ENCODE measurements at places on chromosomes 6 and 20.

GRCh38 chr6:134464690-134465411, 146.9 kb upstream of the SGK1 start:
- no peak for DNase-seq

DNA sequence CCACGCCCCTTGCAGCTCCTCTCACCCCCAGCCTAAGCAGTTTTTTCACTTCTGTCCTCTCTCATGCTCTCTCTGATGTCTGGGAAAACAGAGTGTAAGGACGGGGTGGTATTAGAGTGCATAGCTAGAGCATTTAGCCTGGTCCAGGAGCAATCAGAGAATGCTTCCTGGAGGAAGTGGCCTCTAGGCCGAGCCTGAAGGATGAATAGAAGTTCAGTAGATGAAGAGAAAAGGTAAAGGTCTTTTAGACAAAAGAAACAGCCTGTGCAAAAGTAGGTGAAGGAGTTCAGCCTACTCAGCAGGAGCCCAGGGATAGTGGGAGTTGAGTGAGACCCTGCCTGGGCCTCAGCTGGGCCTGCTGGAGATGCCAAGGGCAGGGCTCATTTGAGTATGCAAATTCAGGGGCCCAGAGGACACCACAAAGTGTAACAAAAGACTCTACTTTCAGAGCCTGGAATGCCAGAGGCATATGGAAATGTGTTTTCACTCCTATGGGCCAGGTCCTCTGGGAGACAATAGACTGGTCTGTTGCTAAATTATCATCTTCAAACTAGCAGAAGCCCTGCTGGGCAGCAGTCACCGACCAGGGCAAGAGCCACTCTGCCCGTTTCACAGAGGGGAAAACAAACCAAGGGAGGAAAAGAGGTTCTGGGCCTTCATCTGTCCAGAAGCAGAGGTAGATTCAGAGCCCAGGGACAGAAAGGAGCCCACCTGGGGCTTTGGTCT, 19.7 kb upstream of the TM9SF4 start:
- no peak for DNase-seq

GRCh38 chr6:6610031-6610591, 21.6 kb downstream of the LY86 start:
- no peak for DNase-seq

DNA sequence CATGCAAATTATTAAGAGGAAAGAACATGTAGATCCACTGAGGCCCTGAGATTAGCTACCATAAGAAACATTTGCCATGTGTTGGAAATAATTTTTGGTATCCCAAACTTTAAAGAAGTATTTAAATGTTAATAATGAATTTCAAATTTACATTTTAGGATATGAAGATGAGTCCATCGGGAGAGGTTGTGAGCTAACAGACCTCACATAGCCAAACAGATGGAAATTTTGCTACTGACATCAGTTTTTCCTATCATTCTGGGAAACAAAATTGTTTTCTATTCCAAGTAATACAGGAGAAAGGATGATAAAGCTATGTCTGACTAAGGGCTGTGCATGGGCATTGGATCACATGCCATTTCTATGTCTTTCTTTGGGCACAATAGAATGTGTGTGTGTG, 809.6 kb downstream of the TENT5A start:
- DNase-seq: no peak

- no peak for DNase-seq
These were observed 3.0 kb downstream of the DEFB115 start for GRCh38 chr20:31260326-31260932.

GRCh38 chr6:84575264-84575663, 189.1 kb downstream of the TBX18 start:
- DNase-seq: no peak

GRCh38 chr20:56157530-56158203, 90.9 kb upstream of the MC3R start:
- DNase-seq: no peak

- DNase-seq: no peak
These were observed 524 bp downstream of the C20orf203 start for GRCh38 chr20:32672982-32673851.

- DNase-seq: no peak
These were observed 448.4 kb upstream of the MANEA start for GRCh38 chr6:95128947-95129346.

DNA sequence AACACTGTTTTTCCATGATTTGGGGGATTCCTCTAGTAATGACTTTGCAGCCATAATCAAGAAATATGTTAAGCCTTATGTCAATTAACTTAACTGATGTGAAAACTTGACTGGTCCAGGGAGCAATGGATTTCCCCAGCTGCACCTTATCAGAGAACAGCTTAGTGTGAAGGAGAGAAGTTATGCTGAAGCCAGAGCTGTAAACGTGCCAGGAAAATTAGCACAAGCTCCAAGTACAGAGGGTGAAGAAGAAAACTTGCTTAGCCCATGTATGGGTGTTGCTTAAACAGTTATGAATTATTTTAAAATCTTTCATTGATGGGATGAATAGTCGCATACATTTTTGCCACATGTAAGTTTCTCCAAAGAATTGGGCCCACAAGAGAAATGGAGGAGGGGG, 214.9 kb upstream of the RNF217 start:
- no peak for DNase-seq

DNA sequence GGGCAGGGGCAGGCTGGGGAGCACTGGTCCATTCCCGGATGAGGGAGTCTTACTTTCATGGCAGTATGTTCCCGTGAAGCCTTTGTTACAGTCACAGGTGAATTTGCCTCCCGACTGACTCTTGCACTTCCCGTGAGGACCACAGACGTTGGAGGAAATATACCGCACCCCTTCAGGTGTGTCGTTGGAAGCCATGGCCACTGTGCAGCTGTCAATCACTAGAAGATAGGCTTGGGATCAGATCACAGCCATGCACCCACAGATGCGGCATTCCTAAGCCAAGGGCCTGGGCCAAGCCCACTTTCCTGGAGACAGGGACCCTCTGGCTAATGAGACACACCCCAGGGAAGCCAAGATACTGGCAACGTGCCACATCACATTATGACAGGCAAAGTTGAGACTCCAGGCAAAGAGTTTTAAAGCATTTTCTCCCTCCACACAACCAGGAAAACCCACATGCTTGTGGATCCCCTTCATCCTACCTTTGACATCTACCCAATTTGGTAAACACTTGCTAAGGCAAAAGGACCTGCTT, 26.8 kb downstream of the JAG1 start:
- no peak for DNase-seq

DNA sequence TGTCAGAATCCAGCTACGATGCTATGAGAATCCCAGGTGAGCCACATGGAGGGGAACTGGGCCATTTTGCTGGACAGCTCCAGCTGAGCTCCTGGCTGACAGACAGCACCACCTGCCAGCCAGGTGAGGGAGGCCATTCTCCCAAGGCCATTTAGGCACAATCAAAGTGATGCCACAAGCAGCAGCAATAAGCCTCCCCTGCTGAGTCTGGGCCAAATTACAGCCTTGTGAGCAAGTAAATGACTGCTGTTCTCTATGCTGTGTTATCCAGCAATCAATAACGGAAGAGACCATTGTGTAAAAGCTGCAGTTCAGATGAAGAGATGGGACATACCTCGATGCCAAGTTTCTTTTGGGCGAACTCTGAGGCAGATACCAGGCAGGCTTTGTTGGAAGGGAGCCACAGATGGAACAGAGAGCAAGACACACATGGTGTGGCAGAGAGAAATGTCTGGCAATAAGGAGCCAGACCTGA, 14.0 kb upstream of the SCGN start:
- no peak for DNase-seq

- DNase-seq: no peak
These were observed 138.0 kb downstream of the NFATC2 start for GRCh38 chr20:51404297-51405060.

DNA sequence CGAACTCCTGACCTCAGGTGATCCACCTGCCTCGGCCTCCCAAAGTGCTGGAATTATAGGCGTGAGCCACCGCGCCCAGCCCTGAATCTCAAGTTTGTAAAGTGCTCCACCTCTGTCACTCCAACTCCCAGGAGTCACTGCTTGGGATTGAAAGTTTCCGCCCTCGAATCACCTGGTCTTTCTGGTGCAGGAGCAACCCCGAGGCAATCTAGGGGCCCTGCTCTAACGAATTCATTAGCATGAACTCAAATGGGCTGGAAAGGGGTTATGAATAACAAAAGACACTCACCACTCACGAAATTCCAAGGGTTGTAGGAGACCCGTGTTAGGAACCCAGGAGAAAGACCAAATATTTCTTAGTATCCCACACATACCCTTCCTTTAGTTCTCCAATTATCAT, 26.1 kb downstream of the RBCK1 start:
- DNase-seq: no peak

GRCh38 chr6:41463062-41463930, 82.9 kb upstream of the FOXP4 start:
- peak; percentile 29 for DNase-seq

- no peak for DNase-seq
These were observed 83.5 kb upstream of the PROKR2 start for GRCh38 chr20:5400164-5400762.

GRCh38 chr20:41566896-41567527, 51.2 kb downstream of the CHD6 start:
- no peak for DNase-seq

DNA sequence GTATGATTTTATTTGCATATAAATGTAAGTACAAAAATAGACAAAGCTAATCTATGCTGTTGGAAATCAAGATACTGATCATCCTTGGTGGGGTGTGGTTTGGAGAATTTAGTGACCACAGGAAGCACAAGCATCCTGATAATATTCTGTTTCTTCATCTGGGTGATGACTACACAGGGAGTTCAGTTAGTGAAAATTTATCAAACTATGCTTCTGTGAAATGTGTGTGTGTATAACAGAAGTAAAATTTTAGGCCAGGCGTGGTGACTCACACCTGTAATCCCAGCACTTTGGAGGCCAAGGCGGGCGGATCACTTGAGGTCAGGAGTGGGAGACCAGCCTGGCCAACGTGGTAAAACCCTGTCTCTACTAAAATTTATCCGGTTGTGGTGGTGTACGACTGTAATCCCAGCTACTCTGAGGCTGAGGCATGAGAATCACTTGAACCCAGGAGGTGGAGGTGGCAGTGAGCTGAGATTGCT, 20.6 kb downstream of the ENPP3 start:
- peak; percentile 81 for DNase-seq

GRCh38 chr6:113392551-113393055, 464.5 kb upstream of the MARCKS start:
- DNase-seq: no peak

GRCh38 chr6:139925894-139926641, 551.6 kb upstream of the CITED2 start:
- DNase-seq: peak; percentile 70

GRCh38 chr20:17621229-17621968, 51.5 kb downstream of the DSTN start:
- no peak for DNase-seq

DNA sequence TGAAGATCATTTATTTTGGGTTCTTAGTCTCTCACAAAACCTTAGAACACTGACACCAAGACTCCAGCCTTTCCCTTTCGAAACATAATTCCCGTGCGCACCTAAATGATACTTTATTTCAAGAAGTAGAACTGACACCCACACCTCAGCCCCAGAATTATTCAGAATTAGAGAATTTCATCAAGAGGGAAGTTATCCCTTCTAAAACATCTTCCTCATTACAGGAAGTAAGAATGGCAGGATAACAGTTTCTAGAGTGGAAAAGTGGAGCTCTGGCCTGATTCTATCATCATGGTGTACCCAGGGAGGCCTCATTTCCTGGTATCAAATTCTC, 1.4 kb upstream of the SRXN1 start:
- DNase-seq: no peak

GRCh38 chr6:157769776-157770426, 53.1 kb upstream of the SNX9 start:
- DNase-seq: no peak

GRCh38 chr6:22667855-22668254, 98.5 kb downstream of the HDGFL1 start:
- no peak for DNase-seq

DNA sequence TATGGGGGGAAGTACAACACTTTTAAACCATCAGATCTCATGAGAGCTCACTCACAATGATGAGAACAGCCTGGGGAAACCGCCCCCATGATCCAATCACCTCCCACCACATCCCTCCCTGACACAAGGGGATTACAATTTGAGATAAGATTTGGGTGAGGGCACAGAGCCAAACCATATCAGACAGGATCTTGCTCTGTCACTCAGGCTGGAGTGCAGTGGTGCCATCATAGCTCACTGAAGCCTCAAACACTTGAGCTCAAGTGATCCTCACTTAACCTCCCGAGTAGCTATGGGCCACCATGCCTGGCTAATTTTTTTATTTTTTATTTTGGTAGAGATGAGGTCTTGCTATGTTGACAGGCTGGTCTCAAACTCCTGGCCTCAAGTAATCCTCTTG, 5.1 kb upstream of the IYD start:
- no peak for DNase-seq

DNA sequence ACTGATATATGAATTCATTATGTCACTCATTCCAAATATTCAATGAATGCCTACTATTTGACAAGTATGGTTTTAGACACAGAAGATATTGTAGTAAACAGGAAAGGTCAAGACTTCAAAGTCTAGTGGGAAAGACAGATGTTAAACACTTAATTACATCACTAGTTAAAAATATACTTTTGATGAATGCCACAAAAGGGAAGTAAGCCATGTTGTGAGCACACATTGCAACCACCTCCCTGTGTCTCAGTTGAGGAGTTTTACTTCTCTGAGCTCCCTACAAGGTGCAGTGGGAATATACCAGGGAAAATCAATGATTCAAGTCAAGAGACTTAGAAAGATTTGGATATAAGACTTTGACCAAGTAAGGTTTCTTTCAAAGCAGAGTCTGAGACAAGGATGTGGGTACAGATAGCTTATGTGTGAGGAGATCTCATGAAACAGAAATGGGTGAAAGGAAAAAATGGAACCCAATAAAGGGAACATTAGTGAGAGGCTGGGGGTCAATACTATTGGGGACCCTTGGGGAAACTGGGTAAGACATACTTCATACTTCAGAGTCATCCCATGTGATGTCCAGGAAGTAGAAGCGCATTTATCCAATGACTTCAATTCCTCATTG, 503.7 kb downstream of the KIF16B start:
- no peak for DNase-seq

DNA sequence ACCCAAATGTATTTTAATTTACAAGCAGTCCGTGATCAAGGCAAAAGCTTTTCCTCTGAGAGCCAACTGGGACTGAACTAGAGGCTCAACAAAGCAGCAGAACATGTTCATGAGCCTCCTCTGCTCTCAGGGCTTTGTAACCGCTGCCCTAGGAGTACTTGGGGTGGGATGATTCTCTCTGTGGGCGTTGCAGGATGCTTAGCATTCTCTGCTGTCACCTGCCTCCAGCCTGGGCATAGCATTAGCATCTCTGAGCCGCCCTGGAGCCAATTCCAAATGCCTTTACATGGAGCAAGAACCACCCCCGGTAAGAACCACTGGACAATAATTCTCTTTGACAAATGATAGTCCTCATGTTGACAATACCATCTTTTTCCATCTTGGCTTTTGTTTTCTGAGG, 237.6 kb upstream of the CDH4 start:
- no peak for DNase-seq

DNA sequence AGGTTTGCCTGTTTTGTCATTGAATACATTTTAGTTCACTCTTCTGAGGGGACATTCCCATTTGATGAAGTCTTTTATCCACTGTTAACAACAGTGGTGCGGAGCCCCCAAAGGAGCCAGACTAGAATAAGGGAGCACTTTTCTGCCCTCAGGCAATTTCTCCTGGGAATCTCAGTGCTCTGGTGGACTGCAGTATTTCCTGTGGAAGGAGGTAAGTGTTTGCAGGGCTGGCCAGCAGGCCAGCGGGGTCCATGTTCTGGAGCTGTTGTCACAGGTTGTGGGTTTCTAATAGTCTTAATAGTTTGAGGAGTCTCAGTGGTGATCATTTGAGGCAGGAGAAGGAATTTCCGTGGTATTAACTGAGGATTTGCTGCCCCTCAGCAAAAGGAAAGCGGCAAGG, 83.5 kb downstream of the ASXL1 start:
- no peak for DNase-seq

All from HS-27A (cell line).